ENCODE measurements at places on chromosomes 11 and 22.

- DNase-seq = no peak
Observed at GRCh38 chr11:724049-724777, 18.2 kb downstream of the EPS8L2 start.

GRCh38 chr22:27344546-27344945 lies 457.0 kb downstream of the MN1 start:
- DNase-seq = no peak

GRCh38 chr11:92225125-92225567 lies 528 bp downstream of the FAT3 start:
- DNase-seq = no peak

DNA sequence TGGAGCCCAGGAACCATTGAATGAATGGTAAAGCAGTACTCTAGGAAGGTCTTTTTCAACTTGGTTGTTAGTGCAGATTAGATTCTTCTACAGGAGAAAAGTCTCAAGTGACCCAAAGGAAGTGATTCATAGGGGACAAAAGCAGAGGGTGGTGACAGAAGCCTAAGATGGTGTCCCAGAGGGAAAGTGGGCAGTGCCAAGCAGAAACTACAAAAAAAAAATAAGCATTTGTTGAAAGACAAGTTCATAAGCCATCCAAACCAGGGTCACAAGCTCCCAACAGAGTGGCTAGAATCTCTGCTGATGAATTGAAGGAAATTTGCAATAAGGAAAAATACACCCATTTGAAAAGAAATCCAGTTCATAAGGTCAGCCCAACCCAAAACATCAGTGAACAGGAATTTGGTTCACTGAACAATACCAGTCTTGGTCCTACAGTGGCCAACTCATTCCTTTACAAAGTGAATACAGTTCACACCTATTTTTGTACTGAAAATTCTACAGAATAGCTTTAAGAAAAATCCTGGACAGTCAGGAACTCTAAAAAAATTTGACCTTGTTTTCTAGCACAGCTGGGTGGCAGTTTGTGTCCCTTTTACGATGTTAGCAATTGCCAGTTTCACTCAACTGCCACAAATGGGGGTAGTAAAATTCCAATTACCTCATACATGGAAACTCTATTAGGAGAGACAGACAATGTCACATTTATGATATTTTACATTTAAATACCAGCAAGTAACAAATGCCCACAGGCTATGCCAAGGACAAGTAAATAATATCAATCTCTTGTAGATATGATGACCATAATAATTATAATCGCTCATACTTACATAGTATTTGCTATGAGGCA lies 21.6 kb upstream of the NUP160 start:
- no peak for DNase-seq

DNA sequence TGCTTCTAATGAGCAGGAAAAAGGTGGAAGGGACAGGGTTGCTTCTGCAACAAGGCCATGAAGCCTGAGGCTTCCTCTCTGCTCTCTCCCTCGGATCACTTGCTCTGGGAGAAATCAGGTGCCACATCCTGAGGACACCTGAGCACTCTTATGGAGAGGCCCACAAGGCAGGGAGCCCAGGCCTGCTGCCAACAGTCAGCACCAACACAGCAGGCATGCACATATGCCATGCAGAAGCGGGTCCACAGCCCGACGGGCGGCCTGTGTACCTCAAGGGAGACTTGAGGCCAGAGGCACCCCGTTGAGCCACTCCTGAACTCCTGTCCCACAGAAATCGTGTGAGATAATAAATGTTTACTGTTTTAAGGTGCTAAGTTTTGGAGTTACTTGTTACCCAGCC lies 9.5 kb downstream of the TTLL12 start:
- DNase-seq = no peak

DNA sequence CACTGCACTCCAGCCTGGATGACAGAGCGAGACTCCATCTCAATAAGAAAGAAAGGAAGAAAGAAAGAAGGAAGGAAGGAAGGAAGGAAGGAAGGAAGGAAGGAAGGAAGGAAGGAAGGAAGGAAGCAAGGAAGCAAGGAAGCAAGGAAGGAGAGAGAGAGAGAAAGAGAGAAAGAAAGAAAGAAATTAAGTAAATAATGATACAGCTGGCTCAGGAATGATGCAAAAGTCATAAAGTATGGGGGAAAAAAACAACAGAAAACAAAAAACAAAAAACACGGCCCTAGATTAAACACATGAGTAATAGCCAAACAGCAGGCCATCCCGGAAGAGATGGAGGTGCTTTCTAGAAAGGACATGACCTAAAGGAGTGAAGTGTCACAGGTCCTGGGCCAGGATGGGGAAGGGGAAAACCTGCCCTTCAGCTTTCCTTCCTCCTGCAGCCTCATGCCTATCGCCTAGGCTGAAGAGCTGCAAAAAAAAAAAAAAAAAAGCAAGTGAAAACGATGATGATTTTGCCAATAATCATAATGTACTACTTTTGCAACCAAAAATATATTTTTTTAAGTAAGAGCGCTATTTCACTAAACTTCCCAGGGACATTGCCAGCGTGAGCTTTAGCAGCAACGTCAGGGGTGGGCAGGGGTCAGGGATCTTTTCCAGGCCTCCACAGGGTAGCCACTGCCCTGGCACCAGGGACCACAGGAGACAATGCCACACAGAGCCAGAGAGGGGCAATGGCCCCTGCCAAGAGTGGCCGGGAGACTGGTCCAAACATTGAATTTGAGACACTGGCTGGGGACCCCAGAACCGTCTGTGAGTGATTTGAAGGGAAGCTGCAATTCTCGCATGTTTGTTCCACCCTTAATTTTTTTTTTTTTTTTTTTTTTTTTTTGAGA lies 28.2 kb upstream of the TMPRSS4 start:
- DNase-seq = no peak

DNA sequence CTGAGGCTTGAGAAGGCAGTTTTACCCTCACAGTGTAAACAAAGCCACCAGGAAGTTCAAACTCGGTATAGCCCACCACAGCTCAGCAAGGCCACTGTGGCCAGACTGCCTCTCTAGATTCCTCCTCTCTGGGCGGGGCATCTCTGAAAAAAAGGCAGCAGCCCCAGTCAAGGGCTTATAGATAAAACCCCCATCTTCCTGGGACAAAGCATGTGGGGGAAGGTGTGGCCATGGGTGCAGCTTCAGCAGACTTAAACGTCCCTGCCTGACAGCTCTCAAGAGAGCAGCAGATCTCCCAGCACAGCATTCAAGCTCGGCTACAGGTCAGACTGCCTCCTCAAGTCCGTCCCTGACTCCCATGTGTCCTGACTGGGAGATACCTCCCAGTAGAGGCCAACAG lies 69.7 kb downstream of the TTC28 start:
- no peak for DNase-seq

DNA sequence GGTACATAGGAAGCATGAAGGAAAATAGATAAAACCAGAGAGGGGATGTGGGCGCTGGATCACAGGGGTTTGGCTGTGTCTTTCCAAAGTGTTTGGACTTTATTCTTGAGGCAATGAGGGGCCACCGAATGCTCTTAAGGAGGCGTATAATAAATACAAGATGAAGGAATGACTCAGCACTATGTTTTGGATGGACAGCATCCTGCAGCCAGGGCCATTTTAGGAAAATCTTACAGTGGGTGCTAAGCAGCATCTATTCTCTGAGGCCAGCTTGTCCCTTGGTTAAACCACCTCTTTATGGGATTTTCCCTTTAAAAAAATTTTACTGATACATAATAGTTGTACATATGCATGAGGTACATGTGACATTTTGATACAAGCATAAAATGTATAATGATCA lies 4.3 kb upstream of the LDHA start:
- no peak for DNase-seq

DNA sequence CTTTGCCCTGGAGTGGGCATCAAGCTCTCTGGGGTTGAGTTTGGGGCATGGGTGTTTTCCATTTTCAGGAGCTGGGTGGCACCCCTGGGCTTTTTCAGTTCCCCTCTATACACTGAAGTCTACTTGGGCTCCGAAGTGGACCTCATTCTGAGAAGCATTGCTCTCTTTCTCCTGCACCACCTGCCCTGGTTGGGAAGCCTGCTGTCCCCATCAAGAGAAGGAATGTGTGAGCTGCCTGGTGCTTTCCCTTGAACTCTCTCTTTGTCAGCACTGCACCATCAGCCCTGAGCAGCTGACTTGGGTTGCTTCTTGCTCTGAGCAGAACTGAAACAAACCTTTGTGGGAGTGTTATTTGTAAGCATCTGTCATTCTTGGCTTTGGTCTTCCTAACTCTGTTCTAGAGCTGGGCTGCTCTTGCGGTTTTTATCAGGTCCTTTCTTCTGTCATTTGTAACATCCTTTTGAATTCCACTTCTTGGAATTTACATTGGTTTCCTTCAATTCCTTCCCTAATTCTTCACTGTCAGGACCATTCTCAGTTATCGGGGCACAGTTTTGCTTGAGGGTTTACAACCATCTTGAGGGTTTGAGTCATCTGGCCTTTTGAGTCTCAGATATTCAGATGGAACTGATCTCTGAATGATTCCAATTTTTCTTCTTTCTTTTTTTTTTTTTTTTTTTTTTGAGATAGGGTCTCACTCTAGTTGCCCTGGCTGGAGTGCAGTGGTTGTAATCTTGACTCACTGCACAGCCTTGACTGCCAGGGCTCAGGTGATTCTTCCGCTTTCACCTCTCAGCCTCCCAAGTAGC lies 20.5 kb downstream of the UBE2L3 start:
- peak; percentile 45 for DNase-seq

- DNase-seq = no peak
Observed at GRCh38 chr11:67439321-67440228, 2.1 kb upstream of the PTPRCAP start.

DNA sequence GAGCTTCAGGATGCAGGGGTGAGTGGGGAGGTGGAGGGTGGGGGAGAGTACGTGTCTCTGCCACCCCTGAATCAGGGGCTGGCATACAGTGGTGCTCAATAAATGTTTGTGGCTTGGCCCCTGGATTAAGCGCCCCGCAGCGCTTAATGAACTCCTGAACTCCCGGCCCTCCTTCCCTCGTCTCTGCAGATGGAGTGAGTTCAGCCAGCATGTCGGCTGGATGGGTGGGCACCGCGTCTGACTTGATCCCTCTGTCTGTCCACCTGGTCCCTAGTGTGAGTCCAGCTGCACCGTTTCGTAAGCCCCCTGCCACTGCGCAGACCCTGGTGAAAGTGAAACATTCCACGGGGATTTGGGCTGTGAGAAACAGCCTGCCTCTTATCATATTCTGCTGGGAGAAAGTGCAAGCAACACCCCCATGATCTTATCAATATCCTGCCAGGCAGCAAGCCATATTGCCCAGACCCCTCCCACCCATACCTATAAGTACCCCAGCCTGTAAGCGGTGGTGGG lies 12.0 kb upstream of the MRGPRD start:
- no peak for DNase-seq

DNA sequence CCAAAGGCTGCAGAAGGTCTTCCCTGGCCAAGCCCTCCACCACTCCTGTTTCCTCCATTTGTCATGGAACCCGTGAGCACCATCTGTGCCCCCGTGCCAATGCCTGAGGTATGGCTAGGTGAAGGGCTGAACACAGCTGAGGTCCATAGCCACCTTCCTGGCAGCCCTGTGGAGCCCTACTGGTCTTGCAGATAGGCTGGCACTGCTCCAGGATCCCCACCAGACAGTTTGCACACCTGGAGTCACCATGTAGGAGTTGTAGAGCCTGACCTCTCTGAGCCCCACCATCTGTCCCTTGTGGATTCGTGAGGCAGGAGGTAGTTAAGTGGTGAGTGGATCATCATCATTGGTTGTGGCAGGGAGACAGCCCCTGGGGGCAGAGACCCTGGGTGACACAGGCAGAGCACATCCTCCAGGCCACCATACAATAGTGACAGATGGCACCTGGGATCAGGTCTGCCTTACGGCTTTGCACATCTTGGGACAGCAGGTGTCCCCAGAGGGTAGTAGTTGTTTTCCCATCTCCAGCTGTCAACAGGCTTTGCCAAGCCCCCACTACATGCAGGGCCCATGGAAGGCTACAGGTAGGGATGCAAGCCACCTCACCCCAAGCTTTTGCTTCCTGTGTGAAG lies 52.5 kb upstream of the SUSD2 start:
- DNase-seq = no peak

DNA sequence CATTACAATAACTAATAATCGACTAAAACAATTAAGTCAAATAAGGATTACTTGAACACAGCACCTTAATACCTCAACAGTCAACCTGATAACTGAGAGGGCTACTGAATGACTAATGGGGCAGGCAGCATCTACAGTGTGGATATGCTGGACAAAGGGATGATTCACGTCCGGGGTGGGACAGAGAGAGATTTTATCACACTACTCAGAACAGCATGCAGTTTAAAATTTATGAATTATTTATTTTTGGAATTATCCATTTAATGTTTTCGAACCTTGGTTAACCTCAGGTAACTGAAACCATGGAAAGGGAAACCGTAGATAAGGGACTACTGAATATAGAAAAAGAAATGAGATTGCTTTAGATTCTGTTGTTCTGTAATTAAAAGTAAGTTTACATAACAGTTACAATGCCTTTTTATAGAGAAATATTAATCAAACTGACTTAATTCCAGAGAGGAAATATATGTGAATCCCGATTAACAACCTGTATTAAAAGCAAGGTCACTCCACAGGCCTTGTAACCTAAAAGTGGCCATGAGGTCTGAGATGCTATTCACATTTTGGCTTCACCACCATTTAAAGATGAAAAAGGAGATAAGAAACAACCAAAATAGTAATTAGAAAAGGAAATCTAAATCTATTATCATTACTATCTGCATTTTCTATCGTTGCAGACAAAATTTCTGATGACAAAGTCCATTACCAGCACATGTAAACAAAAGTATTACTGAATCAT lies 119.0 kb upstream of the TP53AIP1 start:
- DNase-seq = peak; percentile 90

Measured in iris pigment epithelial cell (primary cell).